ENCODE measurements at places on chromosomes 11 and 22. TPM values are rescaled to one million over a fixed set of nuclear protein-coding genes. Genes with fewer than 3 reads are reported as not detected.

Gene MIOX
- not detected for total RNA-seq

Gene KCNJ1
- total RNA-seq = not detected

Gene PTPN5
- total RNA-seq = not detected

Gene MS4A15
- not detected for total RNA-seq

Gene OSBP2
- total RNA-seq = 3.0 TPM

Gene CRYBA4
- not detected for total RNA-seq

Gene OR52I2
- total RNA-seq = not detected

Gene DNAJB7
- not detected for total RNA-seq

Gene PIWIL4
- total RNA-seq = 0.80 TPM

Gene OR52E4
- total RNA-seq = not detected

Gene TCP11L1
- total RNA-seq = 7.6 TPM

Gene IL17REL
- not detected for total RNA-seq

Gene OR52I1
- total RNA-seq = not detected

Gene RAB38
- 84.7 TPM for total RNA-seq

Gene LGALS12
- total RNA-seq = not detected

Gene CDC42EP2
- 0.92 TPM for total RNA-seq

Gene TXNRD2
- total RNA-seq = 11.7 TPM

Gene ZMAT5
- total RNA-seq = 21.1 TPM

Gene OR5M11
- total RNA-seq = not detected

Gene C11orf86
- total RNA-seq = not detected

Gene NAT10
- 41.1 TPM for total RNA-seq

Gene VPREB1
- not detected for total RNA-seq

Gene ZNF280B
- 0.04 TPM for total RNA-seq

Gene LSP1
- total RNA-seq = 18.8 TPM

Gene KRTAP5-9
- total RNA-seq = 0.36 TPM

Gene BACE1-AS
- 3.1 TPM for total RNA-seq

Gene CREB3L1
- total RNA-seq = 0.64 TPM

Gene SAC3D1
- total RNA-seq = 11.3 TPM

Data from esophagus mucosa (tissue), 1 donor.